ENCODE measurements at places on chromosomes 11 and 22.

- no peak for DNase-seq
Measured at GRCh38 chr11:1935156-1936071, 11.7 kb upstream of the MRPL23 start.

DNA sequence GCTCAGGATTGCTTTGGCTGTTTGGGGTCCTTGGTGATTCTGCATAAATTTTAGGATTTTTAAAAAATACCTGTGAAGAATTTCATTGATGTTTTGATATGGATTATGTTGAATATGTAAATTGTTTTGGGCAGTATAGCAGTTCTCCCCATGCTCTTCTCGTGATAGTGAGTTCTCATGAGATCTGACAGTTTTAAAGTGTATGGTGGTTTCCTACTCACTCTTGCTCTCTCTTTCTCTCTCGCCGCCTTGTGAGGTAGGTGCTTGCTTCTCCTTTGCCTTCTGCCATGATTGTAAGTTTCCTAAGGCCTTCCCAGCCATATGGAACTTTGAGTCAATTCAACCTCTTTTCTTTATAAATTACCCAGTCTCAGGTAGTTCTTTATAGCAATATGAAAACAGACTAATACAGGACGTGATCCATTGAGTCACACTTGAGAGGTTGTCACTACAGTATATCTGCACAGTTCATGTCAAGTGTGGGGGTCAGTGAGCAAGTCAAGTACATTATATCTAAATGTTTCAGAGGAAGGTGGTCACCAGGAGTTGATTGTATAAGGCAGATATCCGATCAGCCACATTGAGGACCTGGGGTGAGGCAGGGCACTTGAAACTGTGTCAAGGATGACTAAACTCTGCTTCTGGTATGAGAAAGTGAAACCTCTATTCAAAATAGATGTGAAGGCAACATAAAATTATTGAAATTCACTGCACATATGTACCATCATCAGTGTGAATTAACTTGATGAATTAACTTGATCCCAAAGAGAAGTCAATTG lies 70.7 kb upstream of the CCDC179 start:
- no peak for DNase-seq

DNA sequence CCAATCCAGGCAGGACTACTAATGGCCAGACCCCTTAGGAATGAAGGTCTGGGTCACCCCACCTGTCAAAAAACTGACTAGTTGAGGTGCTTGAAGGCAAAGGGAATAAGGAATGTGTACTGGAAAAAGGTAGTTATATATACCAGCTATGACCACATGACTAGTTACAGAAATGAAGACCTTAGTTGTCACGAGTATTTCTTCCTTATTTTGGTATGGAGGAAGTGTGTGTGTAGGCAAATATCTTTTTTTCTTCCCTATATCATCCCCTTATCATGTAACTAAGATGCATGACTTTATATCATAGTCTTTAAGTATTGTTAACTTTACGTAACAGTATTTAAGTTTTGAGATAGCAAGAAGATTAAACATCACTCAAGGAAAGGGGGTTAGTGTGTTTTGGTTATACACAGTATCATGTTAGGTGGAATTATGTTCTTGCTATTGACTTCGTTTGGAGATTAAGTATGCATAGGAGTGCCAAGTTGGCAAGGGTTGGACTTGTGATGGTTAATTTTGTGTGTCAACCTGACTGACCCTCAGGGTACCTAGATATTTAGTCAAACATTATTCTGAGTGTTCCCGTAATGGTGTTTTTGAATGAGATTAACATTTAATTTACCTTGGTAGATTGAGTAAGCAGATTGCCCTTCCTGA lies 38.2 kb upstream of the NARS2 start:
- no peak for DNase-seq

DNA sequence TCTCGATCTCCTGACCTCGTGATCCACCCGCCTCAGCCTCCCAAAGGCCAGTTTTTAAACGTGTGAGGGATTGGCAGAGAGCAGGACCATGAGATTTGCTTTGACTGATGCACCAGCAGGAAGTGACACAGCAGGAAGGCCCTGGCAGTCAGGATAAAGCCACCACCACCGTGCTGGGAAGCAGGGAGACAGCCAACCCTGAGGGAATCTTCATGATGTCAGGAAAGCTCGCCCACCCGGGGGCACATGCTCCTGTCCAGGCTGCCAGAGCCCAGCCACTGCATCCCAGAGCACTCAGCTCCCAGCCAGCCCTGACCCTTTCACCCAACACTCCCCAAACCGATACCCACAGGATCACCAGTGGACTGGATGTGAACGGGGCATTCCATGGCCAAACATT lies 6.1 kb downstream of the TUBGCP6 start:
- no peak for DNase-seq

- no peak for DNase-seq
Measured at GRCh38 chr11:14202251-14203196, 156.5 kb downstream of the RRAS2 start.

DNA sequence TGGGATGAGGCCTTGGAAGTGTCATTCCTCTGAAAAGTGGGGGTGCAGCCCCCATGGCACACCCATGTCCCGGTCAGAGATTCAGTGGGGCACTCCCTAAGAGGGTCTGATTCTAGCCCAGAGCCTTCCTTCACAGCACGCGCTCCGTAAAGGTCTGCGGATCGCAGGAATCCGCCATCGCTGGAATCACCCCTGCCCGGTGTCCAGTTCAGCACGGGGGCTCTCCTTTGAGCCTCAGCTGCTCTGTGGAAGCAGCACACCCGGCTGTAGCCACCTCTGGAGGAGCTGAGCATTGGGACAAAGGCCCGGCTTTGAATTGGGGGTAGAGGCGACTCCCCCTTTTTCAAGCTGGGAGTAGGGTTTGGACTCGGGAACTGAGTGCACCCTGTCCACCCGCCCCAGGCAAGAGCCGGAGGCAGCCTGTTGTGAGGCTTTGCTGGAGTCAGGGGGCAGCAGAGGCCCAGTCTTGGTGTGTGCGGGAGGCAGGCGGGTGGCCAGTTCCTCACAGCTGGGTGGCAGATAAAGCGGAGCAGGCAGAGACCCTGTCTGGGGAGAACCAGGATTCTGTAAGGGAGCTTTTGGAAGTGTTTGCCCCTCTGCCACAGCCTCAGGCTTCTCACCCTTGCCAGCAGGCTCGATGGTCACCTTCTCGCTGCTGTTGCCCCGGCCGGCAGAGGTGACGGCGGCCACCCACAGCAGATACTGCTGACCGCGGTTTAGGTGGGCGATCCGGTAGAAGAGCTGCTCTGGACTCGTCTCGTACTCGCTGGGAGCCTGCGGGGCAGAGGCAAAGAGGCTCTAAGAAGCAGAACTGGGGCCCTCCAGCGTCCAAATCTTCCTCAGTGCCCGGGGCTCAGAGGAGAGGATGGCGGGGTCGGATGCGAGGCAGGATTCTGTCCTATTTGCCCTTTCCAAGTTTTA lies 115.9 kb downstream of the CEP164 start:
- peak; percentile 16 for DNase-seq

DNA sequence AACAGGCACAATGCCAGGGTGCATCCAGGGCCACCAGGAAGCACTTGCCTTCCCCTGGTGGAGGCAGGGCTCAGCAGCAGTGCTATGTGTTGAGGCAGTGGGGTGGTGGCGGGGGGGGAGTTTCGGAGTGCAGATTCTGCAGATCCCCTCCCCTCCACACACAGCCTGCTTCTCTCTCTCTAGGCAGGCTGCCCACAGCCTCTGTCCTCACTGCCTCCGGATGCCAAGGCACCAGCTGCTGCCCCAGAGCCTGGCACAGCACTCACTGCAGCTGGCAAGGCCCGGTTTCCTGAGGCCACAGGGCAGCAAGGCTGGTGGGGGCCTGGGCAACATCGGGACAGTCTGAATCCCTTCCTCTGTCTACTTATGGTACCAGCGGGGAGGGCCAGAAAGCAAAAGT lies 35.8 kb downstream of the NRXN2 start:
- peak; percentile 67 for DNase-seq

GRCh38 chr11:19107125-19107524 lies 9.8 kb upstream of the ZDHHC13 start:
- no peak for DNase-seq

DNA sequence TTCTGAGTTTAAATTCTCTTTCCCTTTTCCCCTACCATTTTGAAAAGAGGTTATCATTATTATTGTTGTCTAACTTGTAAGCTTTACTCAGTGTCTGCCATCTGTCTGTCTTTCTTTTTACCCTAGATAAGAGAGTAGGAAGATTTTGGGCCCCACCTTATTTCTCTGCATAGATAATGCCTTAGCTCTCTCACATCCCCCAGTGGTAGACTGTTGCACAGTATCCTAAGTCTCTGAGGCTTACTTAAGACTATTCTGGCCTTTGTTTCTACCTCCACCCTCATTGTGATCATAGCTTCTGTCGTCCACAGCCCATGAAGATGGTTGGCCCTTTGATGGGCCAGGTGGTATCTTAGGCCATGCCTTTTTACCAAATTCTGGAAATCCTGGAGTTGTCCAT lies 3.6 kb upstream of the OR51L1 start:
- no peak for DNase-seq

- DNase-seq, result no peak
Measured at GRCh38 chr22:30668386-30668710, 673 bp upstream of the DUSP18 start.

DNA sequence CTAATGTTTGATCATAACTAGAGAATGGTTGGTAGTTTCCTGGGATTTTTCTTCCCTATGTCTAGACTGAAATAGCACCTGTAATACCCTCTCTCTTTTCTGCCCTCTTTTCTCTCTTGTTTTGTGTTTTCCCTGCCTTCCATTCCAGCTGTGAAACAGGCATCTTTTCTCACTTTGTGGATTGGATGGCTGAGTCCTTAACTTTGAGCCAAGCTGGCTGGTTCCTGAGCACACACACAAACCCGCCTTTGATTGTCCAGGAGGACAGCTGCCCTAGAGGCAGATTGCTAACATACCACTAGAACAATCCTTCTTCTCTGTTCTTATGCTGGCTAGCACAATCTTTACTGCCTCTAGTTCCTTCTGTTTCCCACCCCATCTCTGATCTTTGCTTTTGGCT lies 17.7 kb downstream of the CTNND1 start:
- no peak for DNase-seq

DNA sequence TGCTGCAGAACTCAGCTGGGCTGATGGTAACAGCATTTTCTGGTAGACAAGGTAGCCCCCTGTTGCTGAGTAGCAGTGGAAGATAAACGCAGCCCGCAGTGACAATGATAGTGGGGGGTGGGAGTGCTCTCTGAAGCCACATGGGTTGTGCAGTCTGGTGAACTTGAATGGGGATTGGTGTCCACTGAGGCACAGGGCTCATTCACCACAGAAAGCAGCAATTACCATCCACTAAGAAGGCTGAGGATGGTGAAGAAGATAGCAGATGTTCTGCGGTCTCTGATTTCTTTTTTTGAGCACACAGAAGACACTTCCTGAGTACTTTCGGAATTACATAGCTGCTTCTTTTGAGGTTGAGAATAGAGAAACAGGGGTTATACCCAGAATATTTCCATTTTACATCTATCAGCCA lies 150.3 kb downstream of the LRRC4C start:
- no peak for DNase-seq

DNA sequence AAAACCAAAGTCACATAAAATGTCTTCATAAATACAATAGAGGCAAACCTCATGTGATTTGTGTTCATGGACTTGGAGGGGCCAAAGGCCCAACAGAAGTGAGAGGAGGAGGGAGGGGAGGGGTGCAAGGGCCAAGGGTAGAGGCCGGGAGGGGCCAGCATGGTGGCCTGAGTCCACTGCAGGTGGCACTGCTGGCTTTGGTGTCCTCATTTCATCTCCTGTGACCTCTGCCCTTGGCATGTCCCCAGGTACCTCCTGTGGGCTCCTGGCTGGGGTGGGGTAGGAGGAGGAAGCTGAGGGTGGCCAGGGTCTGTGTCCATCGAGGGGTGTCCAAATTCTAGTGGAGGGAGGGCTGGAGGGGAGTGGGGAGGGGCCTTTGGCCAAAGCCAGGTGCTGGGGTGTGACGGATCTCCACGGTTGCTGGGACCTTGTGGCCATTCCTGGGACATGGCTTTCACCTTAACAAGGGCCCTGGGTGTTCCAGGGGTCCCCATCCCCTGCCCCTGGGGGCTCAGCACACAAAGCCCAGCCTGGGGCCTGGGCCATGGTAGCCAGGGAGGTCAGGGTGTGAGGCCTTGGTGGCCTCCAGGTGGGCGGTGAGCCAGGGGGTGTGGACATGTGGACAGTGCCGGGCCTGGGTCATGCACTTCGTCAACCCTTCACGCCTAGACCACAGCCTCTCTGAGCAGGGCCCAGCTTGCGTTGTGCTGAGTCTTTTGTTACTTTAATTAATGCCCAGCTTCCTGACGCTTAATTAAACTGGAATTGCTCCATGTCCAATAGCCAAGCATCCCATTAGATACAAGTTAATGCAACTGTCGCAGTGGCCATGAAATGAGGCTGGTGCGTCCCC lies 20.7 kb upstream of the CCDC188 start:
- DNase-seq, result no peak

GRCh38 chr22:26322179-26322905 lies 106.7 kb upstream of the ASPHD2 start:
- DNase-seq, result no peak

- DNase-seq, result no peak
Measured at GRCh38 chr11:134450186-134450585, 38.1 kb upstream of the B3GAT1 start.

- no peak for DNase-seq
Measured at GRCh38 chr11:103055221-103055890, 36.6 kb downstream of the DCUN1D5 start.

GRCh38 chr11:14096606-14097005 lies 134.1 kb downstream of the SPON1 start:
- no peak for DNase-seq

DNA sequence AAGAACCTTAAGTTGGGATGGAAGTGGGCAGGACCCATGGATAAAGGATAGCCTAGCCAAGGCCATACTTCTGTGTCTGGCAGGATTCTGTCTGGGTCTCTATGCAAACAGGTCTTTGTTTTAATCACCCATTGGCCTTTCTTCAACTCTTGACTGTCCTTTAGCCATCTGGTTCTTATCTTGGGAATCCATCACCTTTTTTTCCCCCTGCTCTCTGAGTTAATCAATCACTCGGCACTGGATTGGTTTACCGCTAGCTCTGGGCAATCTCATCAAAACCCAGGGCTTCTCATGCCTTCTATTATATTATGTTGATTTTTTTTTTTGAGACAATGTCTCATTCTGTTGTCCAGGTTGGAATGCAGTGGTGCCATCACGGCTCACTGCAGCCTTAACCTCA lies 1.8 kb upstream of the RNF169 start:
- DNase-seq, result no peak

- no peak for DNase-seq
Measured at GRCh38 chr11:62061356-62062222, 62.2 kb upstream of the INCENP start.

DNA sequence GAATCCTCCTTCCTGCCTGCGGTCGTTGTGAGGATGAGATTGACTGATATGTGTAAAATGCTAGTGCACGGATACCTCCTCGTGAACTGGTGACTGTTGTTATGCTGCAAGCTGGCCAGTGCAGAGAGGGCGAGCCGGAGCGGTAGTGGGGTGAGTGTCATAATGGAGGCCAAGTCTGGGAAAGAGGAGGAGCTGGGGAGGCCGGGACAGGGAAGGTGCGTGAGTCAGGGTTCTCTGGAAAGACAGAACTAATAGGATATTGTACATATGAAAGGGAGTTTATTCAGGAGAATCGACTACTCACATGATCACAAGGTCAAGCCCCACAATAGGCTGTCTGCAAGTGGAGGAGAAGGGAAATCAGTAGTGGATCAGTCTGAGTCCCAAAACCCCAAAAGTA lies 56.8 kb upstream of the FADD start:
- DNase-seq, result no peak

- DNase-seq, result no peak
Measured at GRCh38 chr11:7072401-7073028, 16.3 kb upstream of the RBMXL2 start.
